Stimulated activated CD8-positive, alpha-beta memory T cell treated with anti-CD3 and anti-CD28 coated beads, Interleukin-7, amount 100 ng/mL, for 1 hour (primary cell): ENCODE measurements at places on chromosomes 7 and 10.

- DNase-seq = no peak
Measured at GRCh38 chr7:103949374-103949773, 40.1 kb downstream of the RELN start.

DNA sequence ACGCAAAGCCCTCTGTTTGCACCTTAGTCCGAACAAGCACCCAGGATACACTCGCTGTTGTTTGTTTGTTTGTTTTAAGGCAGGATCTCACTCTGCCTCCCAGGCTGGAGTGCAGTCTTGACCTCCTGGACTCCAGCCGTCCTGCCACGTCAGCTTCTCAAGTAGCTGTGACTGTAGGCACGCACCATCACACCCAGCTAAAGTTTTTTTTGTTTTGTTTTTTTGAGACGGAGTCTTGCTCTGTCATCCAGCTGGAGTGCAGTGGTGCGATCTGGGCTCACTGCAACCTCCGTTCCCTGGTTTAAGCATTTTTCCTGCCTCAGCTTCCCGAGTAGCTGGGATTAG is 76.8 kb downstream of the CTBP2 start:
- no peak for DNase-seq

GRCh38 chr7:67429735-67430134 is 433.1 kb downstream of the TYW1 start:
- DNase-seq = no peak

DNA sequence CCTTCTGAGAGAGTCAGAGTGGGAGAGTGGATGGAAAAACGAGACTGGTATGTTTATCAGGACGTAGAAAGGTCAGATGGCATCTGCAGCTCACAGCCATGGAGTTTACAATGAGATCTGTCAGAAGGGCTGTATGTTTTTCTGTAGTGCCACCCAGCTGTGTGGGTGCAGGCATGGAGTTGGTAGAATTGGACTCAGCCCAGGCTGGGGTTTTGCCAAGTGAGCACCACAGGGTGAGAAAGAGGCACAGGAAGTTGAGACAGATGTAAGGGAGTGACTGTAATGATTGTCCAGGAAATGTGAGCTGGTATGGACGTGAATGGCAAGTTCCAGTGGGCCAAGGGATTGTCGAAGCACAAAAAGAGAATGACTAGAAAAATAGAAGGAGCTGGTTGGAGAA is 9.1 kb upstream of the ZYX start:
- no peak for DNase-seq

DNA sequence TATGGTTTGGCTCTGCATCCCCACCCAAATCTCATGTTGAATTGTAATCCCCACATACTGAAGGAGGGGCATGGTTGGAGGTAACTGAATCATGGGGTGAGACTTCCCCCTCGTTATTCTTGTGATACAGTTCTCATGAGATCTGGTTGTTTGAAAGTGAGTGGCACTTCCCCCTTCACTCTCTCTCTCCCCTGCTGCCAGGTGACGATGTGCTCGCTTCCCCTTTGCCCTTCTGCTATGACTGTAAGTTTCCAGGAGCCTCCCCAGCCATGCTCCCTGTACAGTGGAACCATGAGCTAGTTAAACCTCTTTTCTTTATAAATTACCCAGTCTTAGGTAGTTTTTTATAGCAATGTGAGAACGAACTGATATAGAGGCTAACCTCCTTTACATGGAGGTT is 16.6 kb downstream of the PLPP4 start:
- no peak for DNase-seq

- DNase-seq = no peak
Measured at GRCh38 chr10:71852355-71852937, 1.4 kb upstream of the PSAP start.

DNA sequence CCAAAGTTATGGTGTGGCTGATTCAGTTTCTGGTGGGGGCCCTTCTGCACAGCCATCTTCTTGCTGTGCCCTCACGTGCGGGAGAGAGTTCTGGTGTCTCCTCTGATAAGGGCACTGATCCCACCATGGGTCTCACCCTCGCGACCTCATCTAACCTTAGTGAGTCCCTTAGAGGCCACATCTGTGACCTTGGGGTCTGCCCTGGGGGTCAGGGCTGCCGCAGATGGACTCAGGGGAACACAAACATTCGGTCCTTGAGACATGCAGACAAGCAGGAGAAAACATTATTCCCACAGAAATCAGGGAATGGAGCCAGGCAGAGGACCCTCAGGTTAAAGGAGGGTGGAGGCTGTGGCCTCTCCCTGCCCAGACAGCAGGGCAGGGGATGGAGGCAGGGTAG is 177.9 kb downstream of the DNAJB6 start:
- no peak for DNase-seq

- no peak for DNase-seq
Measured at GRCh38 chr7:82173400-82174021, 270.1 kb downstream of the CACNA2D1 start.

GRCh38 chr7:36802459-36803135 is 78.3 kb upstream of the AOAH start:
- DNase-seq = no peak

GRCh38 chr7:4818000-4818794 is 42.8 kb downstream of the AP5Z1 start:
- no peak for DNase-seq

- no peak for DNase-seq
Measured at GRCh38 chr10:99329554-99330346, 594 bp downstream of the CNNM1 start.

DNA sequence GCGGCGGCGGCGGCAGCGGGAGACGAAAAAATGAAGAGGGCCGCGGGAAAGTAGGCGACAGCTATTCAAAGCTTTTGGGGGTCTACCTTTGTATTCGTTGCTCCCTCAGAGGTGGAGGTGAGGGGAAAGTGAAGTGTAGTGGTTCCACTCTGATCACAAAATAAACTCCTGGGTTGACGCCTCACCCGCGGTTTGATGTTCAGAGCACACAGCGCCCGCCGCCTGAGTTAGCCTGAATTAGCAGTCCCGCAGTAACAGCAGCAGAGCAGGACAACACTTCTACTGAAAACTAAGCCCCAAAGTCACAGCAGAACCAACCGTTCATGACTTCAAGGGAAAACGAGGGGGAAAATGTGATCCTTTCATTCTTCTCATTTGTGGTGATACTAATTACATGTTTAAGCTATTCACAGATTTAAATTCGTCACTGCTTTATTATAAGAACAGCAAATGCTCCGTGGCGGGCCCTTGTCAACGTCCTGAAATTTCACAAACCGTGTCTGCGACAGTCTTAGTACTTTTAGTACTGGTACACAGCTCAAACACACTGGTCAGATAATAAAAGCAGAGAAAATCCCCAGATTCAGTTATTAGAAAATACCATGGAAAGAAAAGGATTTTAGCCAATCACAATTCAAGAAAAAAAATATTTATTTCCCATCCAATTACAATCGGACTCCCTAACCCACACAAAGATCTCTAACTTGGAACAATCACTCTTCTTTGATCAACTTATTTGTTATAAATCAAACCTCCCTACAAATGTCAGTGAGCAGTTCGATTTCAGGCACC is 563 bp upstream of the JMJD1C start:
- DNase-seq = no peak

- DNase-seq = no peak
Measured at GRCh38 chr10:57864765-57865680, 402.7 kb downstream of the IPMK start.

DNA sequence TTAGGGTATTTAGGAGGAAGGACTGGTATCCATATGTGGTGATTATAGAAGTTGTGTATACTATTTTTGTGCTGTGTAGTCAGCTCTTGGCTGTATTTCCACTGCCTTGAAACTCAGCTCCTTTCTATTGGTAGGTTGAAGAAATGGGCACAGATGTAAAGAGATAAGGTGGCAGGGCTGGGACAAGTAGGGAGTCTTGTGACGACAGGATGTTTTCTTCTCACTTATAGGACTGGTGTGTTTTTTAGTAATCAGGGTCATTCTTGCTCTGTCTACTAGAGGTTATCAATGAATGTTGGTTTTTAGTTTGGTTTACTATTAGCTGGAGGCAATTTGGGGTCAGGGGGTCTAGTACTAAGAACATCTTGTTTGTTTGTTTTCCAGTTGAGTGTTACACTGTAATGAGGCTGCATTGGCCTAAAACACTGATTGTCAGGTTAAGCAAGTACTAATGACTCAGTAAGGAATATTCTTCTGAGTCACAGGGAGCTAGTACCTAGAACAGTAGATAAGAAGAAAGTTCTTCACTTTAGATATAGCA is 11.8 kb downstream of the UBN2 start:
- DNase-seq = no peak
